ENCODE measurements at places on chromosomes 2 and 18.

DNA sequence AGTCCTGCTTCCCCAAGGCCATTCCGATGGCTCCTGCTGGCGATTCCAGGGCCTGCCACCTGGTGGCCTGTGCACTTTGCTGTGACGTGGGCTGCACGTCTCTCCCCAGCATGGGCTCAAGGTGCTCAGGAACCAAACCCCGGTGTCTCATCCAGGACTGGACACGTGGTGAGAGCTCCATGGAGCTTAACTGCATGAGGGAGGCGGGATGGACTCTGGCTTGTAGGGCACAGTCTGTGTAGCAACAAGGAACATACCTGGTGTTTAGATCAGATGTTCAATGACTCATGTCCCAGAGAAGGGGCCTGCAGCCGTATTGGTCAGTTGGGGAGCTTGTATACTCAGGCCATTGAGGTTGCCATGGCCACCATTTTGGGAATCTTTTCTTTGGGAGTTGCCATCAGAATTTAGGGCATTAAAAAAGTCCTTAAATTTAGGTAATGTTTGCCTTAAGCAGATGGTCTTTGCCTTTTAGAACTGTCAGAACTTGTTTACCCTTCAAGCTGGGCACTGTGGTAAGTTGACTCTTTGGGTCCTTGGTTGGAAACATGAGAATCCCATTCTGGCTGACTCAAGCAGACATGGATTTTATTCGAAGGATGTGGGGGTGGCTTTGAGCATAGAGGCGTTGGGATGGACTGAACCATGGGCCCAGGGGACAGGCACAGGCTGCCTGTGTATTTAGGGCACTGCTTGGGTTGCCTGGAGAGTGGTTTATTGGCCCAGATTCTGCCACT lies 21.0 kb downstream of the AGAP1 start:
- DNase-seq = no peak

DNA sequence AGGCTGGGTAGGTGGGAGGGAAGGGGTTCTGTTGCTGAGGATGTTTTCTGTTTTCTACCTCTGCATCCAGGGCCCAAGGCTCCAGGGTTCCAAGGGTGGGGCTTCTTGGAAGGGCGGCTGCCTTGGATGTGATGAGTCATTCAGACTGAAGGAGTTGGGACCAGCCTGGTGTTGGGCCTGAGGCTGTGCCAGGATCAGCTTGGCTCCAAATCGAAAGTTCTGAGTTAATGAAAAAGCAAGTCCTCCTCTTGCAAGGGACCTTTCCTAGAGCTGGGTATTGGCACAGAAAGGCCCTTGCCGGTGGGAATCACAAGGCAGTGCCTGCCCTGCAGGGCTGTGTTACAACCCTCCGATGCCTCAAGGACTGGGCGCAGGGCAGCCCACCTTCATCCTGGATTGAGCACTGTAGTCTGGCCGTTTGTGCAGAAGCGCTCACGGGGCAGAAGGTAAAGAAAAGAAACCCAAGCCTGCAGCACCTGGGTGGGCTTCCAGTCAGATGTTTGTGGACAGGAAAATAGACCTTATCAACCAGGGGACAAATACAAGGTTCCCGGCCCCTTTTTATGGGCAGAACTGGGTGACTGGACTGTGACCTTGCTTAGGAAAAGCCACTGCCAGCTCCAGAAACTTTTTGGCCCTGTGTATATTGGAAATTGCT lies 52.5 kb upstream of the MCFD2 start:
- DNase-seq = no peak

- no peak for DNase-seq
Measured at GRCh38 chr2:211455216-211455841, 898.9 kb downstream of the CPS1 start.

- DNase-seq = no peak
Measured at GRCh38 chr2:44377486-44377885, 15.7 kb downstream of the CAMKMT start.

GRCh38 chr2:166516712-166517303 lies 22.8 kb upstream of the SCN7A start:
- DNase-seq = no peak

- DNase-seq = no peak
Measured at GRCh38 chr2:237629739-237630138, 2.4 kb downstream of the LRRFIP1 start.

DNA sequence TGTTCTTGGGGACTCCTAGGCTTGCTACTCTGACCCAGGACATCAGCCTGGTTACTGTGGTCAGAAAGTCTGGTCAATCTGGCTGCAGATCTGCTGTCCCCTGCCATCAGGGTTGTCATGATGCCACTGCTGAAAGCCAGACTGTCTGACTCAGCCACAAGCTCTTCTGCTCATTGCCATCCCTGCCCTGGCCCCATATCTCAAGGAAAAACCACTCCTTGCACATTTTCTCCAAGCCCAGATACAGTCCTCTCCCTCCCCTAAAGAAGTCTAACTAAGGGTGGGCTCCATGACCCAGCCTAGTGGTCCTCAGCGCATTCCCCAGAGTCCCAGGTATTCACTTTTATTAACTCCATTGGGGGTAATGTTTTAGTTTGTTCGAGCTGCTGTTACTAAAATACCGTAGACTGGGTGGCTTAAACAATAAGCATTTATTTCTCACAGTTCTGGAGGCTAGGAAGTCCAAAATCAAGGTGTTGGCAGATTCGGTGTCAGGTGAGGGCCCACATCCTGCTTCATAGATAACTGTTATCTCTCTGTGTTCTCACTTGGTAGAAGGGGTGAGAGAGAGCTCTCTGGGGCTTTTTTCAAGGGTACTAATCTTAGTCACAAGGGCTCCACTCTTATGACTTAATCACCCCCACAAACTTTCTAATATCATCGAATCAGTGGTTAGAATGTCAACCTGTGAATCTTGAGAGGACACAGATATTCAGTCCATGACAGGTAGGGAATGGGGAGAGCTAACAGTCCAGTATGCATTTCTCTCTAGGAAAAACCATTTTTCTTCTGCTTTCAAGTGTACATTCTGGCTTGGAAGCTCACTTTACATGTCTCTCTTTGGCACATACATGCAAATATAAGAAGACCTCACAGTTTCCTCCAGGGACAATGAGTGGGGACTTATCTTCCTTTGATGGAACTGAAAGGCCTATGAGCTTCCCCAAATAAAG lies 94.8 kb upstream of the CXCR4 start:
- no peak for DNase-seq

DNA sequence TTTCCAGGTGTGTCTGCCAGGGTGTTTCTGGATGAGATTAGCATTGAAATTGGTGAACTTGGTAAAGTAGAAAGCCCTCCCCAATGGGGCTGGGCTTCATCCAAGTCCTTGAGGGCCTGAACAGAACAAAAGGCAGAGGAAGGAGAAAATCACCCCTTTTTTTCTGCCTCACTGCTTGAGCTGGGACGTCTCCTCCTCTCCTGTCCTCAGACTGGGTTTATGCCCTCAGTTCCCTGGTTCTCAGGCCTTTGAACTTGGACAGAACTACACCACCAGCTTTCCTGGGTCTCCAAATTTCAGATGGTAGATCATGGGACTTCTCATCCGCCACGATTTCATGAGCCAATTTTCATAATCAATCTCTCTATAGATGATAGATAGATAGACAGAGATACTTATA lies 53.7 kb upstream of the BIN1 start:
- no peak for DNase-seq

- DNase-seq = no peak
Measured at GRCh38 chr2:192443831-192444230, 249.1 kb upstream of the TMEFF2 start.

DNA sequence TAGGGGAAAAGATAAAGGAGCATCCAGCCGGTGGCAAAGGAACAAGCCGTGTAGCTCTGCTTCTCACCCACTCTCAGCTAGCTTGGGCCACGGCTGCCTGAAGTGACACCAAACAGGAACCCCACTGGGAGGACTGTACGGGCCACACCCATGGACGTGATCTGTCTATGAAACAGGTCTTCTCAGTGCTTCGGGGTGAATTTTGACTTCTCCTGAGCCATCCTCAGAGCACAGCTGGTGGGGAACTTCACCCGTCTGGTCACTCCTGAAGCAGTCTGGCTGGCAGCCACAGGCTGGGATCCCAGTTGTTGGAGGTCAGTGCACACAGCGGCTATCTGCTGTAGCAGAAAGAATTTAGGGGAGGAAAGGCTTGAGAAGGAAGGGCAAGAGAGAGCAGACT lies 223.8 kb downstream of the FAM210A start:
- no peak for DNase-seq

DNA sequence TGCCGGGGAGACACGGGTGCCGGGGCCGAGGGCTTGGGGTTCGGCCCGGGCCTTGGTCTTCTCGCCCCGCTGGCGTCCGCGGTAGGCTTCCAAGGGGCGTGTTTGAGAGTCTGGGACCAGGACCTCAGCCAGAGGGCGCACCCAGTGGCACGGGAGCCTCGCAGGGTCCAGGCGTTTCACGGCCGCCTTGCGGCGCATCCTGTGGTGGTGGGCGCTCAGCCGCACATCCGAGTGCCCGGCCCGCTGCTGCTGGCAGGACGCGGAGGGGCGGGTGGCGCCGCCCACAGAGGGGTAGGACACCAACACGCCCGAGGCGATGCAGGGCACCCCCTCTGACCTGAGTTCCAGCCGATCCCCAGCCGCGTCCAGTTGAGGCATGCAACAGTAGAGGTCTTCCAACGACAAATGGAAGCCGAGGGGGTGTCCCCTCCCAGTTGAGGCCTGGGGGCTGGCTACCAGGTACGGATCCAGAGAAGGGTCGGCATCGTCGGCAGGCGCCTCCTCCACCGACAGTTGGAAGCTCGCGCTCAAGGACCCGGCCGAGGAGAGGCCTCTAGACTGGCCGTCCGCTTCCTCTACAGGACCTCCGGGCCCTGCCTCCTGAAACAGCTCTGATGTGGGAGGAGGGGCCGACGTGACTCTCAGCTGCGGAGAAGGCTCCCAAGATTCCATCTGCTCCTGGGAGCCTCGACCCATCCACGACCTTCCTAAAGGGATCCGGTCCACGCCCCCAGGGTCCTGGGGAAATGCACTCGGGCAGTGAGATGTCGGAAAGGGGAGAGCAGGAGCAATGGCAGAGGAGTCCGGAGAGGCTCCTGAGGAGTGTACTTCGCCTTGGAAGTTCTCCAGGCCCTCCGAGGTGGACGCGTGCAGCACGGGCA lies 6.3 kb downstream of the C2orf81 start:
- DNase-seq = no peak

GRCh38 chr2:16700551-16701259 lies 35.1 kb upstream of the CYRIA start:
- no peak for DNase-seq

DNA sequence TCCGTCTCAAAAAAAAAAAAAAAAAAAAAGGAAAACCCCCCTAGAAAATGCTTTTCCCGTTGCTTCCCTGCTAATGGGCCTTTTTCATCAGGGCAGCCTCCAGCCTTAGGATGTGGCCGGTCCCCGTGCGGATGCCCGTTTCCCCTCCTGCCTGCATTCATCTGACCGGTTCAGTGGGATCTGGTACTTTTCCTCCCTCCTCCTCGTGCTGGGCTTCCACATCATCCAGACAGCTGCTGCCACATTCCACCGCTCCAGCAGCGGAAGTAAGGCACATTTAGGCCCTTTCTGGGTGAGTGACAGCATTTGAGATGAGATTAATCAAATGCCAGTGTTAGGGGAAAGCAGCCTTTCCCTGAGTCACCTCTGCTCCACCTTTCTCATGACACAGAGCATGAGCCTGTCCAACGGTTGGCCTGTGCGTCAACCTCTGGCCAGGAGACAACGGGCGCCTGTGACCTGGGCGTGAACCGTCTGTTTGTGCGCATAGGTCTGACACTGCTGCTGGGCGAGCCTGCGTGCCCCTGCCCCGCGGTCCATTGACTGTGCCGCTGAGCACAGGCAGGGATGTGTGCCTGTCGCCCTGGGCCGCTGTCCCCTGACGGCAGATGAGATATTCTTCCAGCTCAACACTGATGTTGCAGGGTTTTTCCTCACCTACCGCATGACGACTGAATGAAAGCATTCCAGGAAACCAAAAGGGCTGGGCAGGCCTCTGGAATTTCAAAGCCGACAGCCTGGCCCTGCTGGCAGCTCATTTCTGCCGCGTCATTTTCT lies 174.0 kb downstream of the TGIF1 start:
- no peak for DNase-seq

DNA sequence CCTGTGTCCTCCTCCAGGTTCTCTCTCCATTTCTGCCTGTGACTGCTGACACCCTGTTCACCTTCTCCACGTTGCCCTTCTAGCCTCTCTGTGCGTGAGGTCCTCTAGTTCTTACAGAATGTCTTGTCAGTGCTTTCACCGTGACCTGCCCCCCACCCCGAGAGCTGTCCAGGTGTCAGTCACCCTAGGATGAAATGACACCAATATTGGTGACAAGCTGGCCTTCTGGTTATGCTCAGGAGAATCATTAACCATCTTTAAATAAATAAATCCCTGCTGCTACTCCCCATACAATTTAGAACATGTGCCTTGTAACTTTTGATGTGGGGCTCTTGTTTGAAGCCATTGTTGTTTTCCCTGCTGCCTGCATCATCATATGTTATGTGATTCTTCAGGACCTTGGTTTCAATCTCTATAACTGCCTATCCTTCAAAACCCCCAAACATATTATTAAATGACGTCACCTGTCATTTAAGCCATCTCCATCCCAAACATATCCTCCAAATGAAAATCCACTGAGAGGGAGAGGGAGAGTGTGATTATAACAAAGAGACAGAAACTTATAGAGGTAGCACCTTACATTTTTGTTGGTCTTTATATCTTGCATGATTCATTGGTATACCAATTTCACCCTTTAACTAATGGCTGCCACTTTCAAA lies 496.3 kb downstream of the PARD3B start:
- no peak for DNase-seq
